ENCODE measurements at places on chromosomes 4 and X.

DNA sequence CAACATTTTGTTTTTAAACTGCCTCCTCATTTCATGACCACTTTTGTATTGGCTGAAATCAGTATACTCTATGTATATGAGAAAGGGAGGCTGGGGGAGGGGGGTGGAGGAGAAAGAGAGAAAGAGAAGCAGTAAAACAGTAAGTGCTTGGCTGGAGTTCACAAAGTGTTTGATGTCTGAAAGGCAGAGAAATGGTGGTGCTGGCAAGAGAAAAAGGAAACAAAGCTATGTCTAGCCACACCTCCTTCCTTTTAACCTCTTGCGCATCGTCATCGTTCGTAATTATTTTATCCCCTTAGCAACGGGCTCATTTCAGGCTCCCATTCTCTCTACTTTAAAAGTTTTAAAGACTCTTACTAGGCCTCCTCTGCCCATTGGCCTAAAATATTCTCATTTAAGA, 25.6 kb downstream of the RPA4 start:
- DNase-seq = no peak

DNA sequence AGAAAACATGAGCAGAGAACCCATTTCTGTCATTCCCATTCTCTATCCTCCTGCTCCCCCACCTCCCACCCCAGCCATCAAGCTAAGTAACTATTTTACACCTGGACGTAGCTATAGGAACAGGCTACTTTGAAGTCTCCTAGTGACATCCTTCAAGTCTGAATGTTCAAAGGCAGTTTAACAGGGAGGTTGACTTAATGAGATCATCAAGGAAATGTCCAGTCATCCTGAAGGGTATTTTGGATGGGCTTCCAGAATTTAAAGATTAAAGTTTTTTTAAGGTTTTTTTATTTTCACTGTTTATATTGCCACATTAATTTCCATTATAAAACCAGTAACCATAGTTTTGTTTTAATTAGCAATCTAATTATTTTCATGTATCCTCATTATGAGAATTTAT, 41.1 kb downstream of the HPF1 start:
- DNase-seq = no peak

GRCh38 chr4:166091912-166092510, 219.0 kb downstream of the TLL1 start:
- no peak for DNase-seq

GRCh38 chr4:89703829-89704590, 133.0 kb downstream of the SNCA start:
- no peak for DNase-seq

- no peak for DNase-seq
Observed at GRCh38 chr4:40562208-40562607, 67.5 kb downstream of the RBM47 start.

GRCh38 chr4:156568041-156568440, 403.6 kb downstream of the PDGFC start:
- DNase-seq = no peak
